Astrocyte (in vitro differentiated cells and primary cell): ENCODE measurements at places on chromosomes 2 and 18. TPM values are rescaled to one million over a fixed set of nuclear protein-coding genes. Genes with fewer than 3 reads are reported as not detected.

IL36A gene
- total RNA-seq: not detected in 2 replicates

- no peaks in the 10 kb centered on the region for H3K36me3 ChIP-seq
- H3K27ac ChIP-seq: no peak overlapping the region
- no peak for DNase-seq
- H3K4me1 ChIP-seq: no peaks in the 10 kb centered on the region
- no peak overlapping the region for H3K4me3 ChIP-seq
- H3K27me3 ChIP-seq: no peaks in the 10 kb centered on the region
Measured at GRCh38 chr18:50956116-50956515, 11.7 kb upstream of the ELAC1 start.

DNA sequence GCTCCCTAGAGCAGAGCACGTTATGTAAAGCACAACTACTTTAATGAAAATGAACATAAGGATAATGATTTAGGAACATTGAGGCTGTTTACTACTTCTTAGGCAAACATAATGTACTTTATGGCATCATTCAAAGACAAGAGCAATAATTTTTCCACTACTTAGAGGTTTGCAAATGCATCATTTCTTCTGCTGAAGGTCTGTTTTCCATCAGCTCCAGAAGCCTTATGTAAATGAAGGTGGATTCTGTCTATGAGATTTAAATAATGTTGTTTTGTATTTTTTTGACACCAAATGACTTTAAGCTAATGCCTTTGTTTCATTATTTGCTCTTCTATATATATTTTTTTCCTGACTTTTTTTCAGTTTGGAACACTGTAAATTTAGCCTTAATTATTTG, 28.1 kb downstream of the MREG start:
- no peaks in the 10 kb centered on the region for H3K36me3 ChIP-seq
- no peaks in the 10 kb centered on the region for H3K27me3 ChIP-seq

GRCh38 chr2:72155151-72155550, 7.5 kb upstream of the CYP26B1 start:
- H3K36me3 ChIP-seq: no peaks in the 10 kb centered on the region
- peaks cover 1% of the 10 kb centered on the region for H3K4me1 ChIP-seq
- no peak for DNase-seq
- H3K27ac ChIP-seq: no peak overlapping the region
- H3K27me3 ChIP-seq: peaks cover 63% of the 10 kb centered on the region
- H3K4me3 ChIP-seq: no peak overlapping the region

DNA sequence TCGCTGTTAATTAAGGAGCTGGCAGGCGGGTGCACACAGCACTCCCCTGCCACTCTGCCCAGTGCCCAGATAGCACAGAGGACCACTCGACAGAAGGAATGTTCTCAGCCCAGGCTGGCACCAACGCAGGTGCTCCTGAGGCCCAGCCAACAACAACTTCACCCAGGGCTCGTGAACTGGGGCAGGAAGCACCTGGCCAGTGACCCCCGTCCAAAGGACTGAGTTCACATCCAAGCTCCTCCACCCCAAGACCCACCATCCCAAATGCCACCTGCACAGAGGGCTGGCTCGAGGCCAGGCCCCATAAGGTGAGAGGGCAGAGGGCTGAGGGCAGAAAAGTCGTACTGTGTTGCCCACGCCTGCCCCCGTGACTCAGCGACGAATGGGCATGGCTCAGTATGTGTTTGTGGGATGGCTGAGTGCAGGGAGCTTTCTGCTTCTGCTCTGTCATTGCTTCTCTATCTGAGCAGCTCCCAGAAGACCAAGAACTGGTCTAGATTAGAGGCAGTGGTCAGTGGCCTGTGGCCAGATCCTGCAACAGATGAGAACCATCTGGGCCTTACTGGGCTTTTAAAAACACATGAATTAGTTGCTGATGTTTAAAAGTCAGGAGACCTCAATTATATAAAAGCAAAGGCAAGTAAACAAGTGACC, 68.4 kb downstream of the POLR1A start:
- peak; percentile 90 for DNase-seq
- H3K36me3 ChIP-seq: peaks cover 30% of the 10 kb centered on the region
- H3K4me3 ChIP-seq: no peak overlapping the region
- H3K4me1 ChIP-seq: peaks cover 31% of the 10 kb centered on the region

GRCh38 chr18:63476668-63477067, at the start of gene SERPINB5:
SERPINB5 (plus strand) TSS chr18:63476958; CDS start chr18:63484429, 7,471 bp downstream.
- H3K27ac ChIP-seq: no peak within 1 kb of the TSS
- H3K4me1 ChIP-seq: no peaks in the 10 kb centered on the region

- no peaks in the 10 kb centered on the region for H3K27me3 ChIP-seq
- H3K4me3 ChIP-seq: no peak overlapping the region
- peaks cover 6% of the 10 kb centered on the region for H3K36me3 ChIP-seq
- no peak for DNase-seq
- H3K27ac ChIP-seq: no peak overlapping the region
Measured at GRCh38 chr18:55550471-55550870, 37.5 kb downstream of the TCF4 start.

DNA sequence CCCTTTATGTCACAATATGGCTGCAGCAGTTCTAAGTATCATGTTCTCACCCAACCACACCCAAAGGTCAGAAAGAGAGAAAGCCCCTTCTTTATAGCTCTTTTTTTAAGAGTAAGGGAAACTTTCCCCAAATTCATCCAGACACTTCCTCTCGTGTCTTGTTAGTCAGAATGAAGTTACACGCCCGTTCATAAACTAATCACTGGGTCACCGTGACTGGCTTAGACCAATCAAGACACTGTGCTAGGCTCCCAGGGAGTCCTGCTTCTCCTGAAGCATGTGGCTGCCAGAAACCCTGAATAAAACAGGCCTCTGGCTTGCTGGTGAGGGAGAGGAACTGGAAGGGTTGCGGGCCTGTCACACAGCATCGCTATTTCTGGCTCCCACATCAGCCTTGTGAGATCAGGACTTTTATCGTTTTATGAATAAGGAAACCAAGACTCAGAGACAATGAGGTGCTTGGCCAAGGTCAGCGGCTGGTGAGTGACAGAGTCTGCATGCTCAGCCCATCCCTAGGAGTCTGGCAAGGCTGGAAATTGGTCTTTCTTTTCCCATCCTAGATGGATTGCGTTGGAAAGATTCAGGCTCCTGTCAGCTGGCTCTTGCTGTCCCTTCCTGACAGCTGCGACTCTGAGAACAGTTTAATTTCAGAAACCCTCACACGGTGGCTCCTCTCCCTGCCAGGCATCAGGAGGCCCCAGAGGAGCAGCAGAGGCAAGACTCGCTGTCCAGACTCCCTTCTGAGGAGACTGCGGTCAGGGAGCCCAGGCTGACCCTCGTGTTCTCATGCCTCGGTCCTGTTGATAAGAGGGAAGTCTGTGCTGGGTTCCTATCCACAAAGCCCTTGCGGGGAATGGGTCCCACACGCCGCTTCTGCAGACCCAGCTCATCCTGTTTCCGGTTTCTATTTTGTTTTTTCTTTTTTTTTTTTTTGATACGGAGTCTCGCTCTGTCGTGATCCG, 104.5 kb upstream of the TAF1B start:
- peaks cover 10% of the 10 kb centered on the region for H3K4me1 ChIP-seq
- no peak overlapping the region for H3K27ac ChIP-seq
- no peak for DNase-seq
- no peaks in the 10 kb centered on the region for H3K36me3 ChIP-seq

OTOS gene
- not detected in 2 replicates for total RNA-seq

DNA sequence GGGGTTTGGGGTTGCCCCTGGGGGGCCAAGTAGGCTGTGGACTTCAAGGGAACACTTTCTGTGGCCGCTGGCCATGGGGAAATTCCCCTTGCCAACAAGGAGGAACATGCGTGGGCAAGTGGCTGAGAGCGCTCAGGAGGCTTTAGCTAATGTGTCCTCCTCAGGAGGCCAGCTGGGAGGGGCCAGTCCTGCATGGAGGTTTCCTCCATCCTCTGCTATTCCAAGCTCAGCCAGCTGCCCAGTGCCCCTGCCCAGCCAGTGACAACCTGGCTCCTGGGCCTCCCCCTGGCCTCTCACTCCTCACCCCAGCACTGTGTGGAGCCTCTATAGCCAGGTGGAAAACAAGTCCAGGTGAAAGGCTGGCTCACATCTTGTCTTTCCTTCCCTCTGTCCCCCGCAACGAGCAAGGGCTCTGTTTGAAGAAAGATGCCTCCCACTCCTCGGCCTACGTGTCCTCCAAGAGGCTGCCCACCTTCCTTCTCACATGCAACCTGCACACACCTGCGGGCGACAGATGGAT, 64.4 kb upstream of the DAPL1 start:
- H3K4me1 ChIP-seq: no peaks in the 10 kb centered on the region
- H3K36me3 ChIP-seq: no peaks in the 10 kb centered on the region
- H3K27me3 ChIP-seq: no peaks in the 10 kb centered on the region
- H3K4me3 ChIP-seq: no peak overlapping the region
- no peak overlapping the region for H3K27ac ChIP-seq

GRCh38 chr2:211367711-211368110, 811.3 kb downstream of the CPS1 start:
- no peaks in the 10 kb centered on the region for H3K36me3 ChIP-seq
- DNase-seq: peak; percentile 39
- H3K4me3 ChIP-seq: no peak overlapping the region
- no peak overlapping the region for H3K27ac ChIP-seq

DNA sequence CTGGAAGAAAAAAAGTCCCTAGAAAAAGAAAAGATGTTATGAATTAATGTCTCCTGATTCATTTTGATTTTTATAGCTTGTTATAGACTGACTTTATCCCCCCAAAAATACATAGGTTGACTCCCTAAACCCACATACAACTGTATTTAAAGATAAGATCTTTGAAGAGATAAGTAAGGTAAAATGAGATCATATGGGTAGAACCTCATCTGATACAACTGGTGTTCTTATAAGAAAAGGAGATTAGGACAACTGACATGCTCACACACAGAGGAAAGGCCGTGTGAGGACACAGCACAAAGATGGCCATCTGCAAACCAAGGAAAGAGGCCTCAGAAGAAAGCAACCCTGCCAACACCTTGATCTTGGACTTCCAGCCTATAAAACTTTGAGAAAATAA, 117.5 kb downstream of the CD226 start:
- DNase-seq: no peak
- H3K4me1 ChIP-seq: no peaks in the 10 kb centered on the region
- no peak overlapping the region for H3K27ac ChIP-seq

NDUFV2 gene
- 120 and 128 TPM in 2 replicates for total RNA-seq
